ENCODE measurements at places on chromosomes 1 and 21.

GRCh38 chr21:34367320-34367935 is 3.6 kb downstream of the KCNE2 start:
- DNase-seq, result peak; percentile 77

- no peak for DNase-seq
Observed at GRCh38 chr1:88191917-88192316, 492.2 kb upstream of the PKN2 start.

- DNase-seq, result no peak
Observed at GRCh38 chr21:14690886-14691285, 144.8 kb upstream of the SAMSN1 start.

GRCh38 chr1:211612786-211613107 is 33.8 kb upstream of the SLC30A1 start:
- no peak for DNase-seq

- no peak for DNase-seq
Observed at GRCh38 chr1:218294546-218294945, 9.5 kb downstream of the RRP15 start.

DNA sequence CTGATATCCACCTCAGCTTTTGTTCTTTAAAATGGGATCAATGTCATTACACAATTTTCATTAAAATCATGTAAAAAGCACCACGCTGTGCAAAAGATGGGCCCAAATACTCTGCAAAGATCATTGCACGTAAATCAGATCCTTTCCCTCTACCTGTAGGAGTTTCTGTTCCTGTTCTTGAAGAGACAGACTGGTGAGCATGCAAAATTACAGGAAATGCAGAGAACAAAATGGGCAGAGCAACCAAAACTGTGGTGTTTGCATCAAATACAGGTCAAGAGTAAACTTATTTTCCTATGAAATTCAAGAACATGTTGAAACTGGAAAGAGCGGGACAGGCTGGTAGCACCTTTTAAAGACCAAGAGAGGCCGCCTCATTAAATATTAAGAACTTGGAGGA is 294.9 kb upstream of the ADGRL2 start:
- DNase-seq, result no peak

GRCh38 chr1:23922321-23922943 is 9.3 kb upstream of the CNR2 start:
- DNase-seq, result no peak

GRCh38 chr1:54864460-54865208 is 22.4 kb downstream of the DHCR24 start:
- DNase-seq, result no peak

Measured in tibial nerve (tissue), 4 donors.